Stomach (tissue), 19 donors: ENCODE measurements at places on chromosomes 16 and 17. TPM values are rescaled to one million over a fixed set of nuclear protein-coding genes. Genes with fewer than 3 reads are reported as not detected.

The SECTM1 gene
- 6.7 TPM for total RNA-seq

The TMEM114 gene
- not detected for total RNA-seq

The STUB1 gene
- total RNA-seq: 80.9 TPM

DNA sequence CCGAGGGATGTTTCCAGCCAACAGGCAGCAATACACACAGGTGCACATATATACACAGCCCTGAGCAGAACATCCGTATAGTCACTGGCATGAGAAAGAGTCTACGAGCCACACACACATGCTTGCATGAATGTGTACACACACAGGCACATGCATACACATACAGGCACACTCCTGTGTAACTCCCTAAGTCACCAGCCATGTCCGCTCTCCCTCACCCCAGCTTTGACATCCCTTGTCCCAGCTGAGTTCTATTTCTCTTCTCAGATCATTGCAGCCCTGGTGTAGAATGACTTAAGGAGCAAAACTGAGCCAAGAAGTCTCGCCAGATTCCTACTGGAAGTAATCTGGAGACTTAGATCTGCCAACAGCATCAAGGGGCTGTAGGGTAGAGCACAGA lies 13.1 kb downstream of the CDRT4 start:
- peaks cover 21% of the 10 kb centered on the region for H3K4me1 ChIP-seq
- no peaks in the 10 kb centered on the region for H3K27me3 ChIP-seq
- no peak overlapping the region for H3K4me3 ChIP-seq
- no peak overlapping the region for H3K27ac ChIP-seq
- no peak for DNase-seq
- peaks cover 7% of the 10 kb centered on the region for H3K36me3 ChIP-seq

DNA sequence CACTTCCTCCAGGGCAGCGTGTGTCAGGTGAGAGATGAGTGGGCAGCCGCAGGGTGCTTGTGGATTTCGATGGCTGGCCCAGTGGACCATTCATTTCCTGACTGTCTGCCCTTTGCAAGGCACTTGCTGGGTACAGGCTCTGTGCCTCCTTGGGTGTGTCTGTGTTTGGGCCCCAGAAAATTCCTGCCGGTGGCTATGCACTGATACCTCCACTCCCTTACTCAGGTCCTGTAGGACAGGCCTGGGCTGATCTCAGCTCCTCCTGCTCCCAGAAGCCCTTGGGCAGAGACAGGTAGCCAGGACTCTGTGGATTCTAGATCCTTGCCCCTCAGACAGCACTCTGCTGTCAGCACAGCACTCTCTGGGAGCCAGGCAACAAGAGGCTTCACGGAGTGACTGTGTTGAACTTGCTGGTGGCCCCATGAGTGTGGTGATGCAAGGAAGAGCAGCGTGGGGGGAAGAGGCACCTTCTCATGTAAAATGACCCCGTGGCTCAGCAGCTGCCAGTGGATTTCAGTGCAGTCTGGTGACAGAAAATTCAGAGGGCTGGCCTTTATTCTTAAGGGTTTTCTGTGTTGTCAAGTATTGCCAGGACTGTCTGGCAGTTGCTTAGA lies 29.0 kb downstream of the PGS1 start:
- peaks cover 38% of the 10 kb centered on the region for H3K4me1 ChIP-seq
- H3K36me3 ChIP-seq: peaks cover 30% of the 10 kb centered on the region
- no peak for DNase-seq
- no peaks in the 10 kb centered on the region for H3K27me3 ChIP-seq
- no peak overlapping the region for H3K27ac ChIP-seq
- no peak overlapping the region for H3K4me3 ChIP-seq

DNA sequence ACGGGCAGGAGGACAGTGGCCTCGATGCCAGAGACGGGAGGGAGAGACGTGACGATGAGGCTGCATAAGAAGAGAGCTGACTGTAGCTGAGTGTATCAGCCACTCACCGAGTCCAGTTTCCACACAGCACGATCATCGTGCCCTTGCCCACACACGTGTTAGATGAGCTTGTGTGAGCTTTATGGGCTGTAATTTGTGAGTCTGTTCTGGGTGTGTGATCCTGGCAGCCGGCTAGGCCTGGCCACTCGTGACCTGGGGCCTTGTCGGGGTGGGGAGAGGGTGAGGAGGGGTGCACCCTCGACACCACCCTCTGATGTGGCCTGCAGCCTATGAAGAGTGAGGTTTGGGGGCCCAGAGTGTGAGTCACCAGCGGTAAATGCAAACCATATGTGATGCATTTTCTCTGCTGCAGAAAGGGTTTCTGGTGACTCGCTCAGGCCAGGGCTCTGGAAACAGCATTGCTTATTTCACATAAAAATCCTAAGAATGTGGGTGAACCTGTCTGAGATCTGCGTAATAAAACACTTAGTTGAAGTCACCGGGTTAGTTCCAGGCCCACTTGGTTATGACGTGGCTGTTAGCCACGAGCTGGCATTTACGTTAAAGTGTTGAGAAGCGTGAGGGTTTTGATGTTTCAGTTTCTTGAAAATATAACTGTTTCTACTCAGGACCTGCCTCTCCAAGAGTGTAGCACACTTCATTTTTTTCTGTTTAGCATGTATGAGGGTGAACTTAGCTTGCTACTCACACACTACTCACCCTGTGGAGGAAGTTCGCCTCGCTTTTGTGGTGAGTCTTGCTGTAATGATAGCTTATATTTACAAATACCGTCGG lies 4.2 kb downstream of the METRNL start:
- peak overlapping the region; percentile 94 for H3K27ac ChIP-seq
- peak; percentile 83 for DNase-seq
- peaks cover 82% of the 10 kb centered on the region for H3K4me1 ChIP-seq
- no peaks in the 10 kb centered on the region for H3K27me3 ChIP-seq

DNA sequence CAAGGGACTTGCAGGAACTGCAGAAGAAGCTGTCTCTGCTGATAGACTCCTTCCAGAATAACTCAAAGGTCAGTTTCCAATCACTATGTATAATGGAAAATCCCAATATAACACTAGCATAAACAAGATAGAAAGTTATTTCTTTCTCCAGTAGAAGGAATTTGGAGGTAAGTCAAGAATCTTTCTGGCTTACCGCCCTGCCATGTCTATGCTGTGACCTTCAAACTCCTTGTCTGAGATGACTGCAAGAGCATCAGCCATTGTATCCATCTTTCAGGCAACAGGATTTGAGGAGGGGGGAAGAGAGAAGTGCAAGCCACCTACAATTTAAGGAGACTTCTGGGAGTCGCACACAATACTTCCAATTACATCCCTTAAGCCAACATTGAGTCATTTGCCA lies 2.7 kb downstream of the LDAF1 start:
- H3K36me3 ChIP-seq: peaks cover under 1% of the 10 kb centered on the region
- no peak overlapping the region for H3K4me3 ChIP-seq
- H3K27me3 ChIP-seq: no peaks in the 10 kb centered on the region
- no peak overlapping the region for H3K27ac ChIP-seq
- no peak for DNase-seq

GRCh38 chr17:45129426-45129939 lies 2.8 kb downstream of the PLCD3 start:
- H3K27ac ChIP-seq: peak overlapping the region; percentile 99
- H3K4me1 ChIP-seq: peaks cover 73% of the 10 kb centered on the region
- no peaks in the 10 kb centered on the region for H3K36me3 ChIP-seq
- no peak for DNase-seq

DNA sequence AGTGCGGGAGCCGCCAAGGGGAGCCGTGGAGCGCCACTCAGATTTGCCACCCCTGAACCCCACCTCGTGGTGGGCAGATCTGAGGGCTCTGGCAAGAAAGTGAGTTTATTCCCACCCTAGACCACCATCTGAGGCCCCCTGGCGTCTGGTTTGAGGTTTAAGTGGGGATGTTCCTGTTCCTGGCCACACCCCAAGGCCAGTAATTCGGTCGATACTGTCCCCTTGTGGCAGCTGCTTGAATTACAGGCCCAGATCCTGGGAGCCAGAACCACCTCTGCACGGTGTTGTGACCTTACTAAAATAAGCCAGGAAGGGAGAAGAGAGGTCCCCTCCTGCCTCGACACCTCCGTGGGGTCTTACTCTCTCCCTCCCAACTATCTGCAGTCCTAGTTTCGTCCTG lies 3.3 kb upstream of the LAT start:
- no peaks in the 10 kb centered on the region for H3K27me3 ChIP-seq
- no peak overlapping the region for H3K4me3 ChIP-seq
- H3K4me1 ChIP-seq: peaks cover 26% of the 10 kb centered on the region
- DNase-seq: no peak
- H3K27ac ChIP-seq: no peak overlapping the region

DNA sequence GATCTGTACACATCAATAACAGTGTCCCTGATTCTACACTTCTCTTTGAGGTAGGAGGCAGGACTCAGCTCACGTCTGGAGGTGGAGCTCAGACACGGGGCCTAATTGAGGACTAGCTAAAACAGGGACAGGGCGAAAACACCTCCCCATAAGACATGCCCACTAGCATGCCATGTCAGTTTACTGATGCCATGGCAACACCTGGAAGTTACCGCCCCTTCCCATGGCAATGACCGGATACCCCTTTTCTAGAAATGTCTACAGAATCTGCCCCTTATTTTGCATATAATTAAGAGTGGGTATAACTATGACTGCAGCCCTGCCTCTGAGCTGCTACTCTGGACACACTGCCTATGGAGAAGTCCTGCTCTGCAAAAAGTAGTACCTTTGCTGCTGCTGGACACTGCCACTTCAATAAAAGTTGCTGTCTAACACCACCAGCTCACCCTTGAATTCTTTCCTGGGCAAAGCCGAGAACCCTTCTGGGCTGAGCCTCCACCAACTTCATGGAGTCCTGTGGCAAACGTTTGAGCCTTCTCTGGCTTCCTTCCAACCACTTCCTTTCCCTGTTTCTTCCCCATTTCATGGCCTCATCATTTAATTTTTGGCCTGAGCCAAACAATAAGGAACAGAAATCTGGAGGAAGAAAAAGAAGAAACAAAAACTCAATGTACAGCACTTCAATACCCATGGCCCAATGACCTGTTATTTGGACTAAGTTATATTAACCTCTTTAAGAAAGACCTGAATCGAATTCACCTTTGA lies 21.0 kb downstream of the PHB1 start:
- H3K27me3 ChIP-seq: no peaks in the 10 kb centered on the region
- no peak overlapping the region for H3K27ac ChIP-seq
- H3K36me3 ChIP-seq: no peaks in the 10 kb centered on the region
- no peak overlapping the region for H3K4me3 ChIP-seq
- DNase-seq: no peak

DNA sequence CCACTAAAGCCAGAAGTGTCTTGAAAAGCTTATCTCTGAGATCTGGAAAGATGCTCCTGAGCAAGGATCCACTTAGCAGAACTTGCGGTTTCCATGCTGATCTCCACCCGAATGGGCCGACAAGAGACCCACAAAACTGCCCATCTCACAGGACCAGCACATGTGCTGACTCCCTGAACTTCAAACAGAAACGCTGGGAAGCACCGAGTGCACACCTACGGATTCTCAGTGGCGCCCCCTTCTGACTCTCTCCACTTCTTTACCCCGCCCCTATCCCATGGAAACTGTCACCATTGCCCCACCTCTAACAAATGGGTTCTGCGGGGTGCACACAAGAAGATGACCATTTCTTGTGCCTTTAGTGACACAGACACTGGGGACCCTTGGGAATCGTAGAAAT lies 21.4 kb downstream of the CDRT4 start:
- no peak overlapping the region for H3K4me3 ChIP-seq
- H3K27me3 ChIP-seq: no peaks in the 10 kb centered on the region
- H3K4me1 ChIP-seq: no peaks in the 10 kb centered on the region
- no peak overlapping the region for H3K27ac ChIP-seq
